NCI-H226 (cell line): ENCODE measurements at places on chromosomes 1 and 21.

- DNase-seq = no peak
Measured at GRCh38 chr1:175674186-175674585, 69.2 kb downstream of the TNR start.

DNA sequence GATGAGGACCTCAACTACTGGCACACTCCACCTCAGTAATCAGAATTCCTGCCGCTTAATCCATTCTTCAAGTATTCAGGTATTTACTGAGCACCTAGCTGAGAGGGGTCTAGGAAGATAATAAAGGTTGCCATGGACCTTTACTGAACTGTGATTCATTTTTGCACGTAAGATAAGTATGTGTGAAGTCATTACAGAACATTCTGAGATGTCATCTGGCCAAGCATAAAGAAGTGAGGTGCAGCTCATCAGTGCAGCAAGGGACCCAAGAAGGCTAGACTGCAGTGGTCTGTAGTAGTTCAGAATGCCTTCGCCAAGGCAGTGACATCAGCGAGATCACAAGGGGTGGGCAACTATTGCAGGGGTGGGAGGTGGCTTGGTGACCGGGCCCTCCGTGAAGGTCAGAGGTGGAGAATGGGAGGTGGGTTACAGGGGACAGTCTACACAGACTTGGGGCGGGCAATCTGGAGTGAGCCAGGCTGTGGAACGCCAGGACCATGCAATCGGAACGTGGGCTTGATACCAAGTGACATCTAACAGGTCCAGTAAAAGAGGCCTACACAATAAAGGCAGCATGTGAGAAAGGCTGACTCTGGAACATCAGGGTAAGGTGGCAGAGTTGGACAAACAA is 107.4 kb downstream of the SLC45A1 start:
- DNase-seq = no peak

DNA sequence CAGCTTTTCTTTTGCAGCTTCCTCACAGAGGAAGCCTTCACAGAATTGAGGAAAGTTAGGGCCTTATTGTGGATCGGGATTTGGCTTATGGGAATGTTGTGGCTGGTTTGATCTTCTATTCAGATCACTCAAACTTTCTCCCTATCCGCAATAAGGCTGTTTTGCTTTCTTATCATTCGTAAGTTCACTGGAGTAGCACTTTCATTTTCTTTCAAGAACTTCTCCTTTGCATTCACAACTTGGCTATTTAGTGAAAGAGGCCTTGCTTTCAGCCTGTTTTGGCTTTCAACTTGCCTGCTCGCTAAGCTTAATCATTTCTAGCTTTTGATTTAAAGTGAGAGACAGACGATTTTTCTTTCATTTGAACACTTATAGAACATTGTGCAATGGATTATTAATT is 181.9 kb upstream of the B3GALT2 start:
- no peak for DNase-seq

GRCh38 chr1:116489231-116489697 is 81.6 kb downstream of the CD58 start:
- no peak for DNase-seq

GRCh38 chr21:43718872-43719747 is at the start of gene PDXK:
Gene PDXK, plus strand, starts transcription at chr21:43719129. Its CDS starts 166 bp downstream, at chr21:43719295.
- peak; percentile 76 for DNase-seq

DNA sequence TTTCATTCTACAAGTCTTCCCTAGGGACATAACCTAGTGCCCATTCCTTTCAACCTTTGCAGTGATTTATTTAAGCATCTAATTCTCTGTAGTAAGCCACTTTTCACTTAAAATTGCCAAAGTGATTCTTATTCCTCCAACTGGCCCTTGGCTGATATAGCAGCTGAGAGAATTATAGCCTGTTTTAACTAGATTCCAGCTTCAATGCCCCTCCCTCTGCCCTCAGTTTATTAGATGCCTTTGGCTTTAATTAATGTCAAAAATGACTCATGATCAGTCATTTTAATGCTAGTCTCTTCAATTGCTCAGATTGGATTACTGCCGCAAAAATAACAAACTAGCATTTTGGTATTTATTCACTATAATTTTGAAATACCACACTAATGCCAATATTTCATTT is 145.4 kb upstream of the KCTD3 start:
- no peak for DNase-seq

GRCh38 chr1:70818401-70818800 is 229.2 kb downstream of the PTGER3 start:
- DNase-seq = peak; percentile 65

DNA sequence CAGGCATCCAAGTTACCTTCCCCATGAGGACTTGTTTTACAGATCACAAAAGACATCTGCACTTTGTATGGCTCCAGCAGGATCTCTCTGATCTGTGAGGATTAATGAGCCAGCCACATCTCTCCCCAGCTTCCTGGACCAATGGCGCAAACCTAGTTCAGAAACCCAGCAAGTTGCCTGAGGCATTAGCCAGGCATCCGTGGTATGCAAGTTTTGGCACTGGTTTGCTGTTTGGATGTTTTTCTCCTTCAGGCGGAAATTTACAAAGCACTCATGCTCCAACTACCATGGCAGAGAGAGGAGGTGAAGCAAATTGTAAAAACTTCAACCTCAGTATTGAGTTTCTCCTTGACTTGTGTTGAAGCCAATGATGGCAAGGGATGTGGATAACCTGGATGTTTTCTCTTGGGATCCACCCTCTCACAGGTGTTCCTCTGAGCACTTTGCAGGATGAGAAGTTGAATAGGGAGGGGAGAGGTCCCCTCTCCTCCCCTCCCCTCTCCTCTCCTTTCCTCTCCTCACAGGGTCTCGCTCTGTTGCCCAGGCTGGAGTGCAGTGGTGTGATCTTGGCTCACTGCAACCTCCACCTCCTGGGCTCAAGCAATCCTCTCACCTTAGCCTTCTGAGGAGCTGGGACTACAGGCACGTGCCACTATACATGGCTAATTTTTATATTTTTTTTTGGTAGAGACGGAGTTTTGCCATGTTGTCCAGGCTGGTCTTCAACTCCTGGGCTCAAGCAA is 25.6 kb upstream of the ENO1 start:
- DNase-seq = peak; percentile 98

DNA sequence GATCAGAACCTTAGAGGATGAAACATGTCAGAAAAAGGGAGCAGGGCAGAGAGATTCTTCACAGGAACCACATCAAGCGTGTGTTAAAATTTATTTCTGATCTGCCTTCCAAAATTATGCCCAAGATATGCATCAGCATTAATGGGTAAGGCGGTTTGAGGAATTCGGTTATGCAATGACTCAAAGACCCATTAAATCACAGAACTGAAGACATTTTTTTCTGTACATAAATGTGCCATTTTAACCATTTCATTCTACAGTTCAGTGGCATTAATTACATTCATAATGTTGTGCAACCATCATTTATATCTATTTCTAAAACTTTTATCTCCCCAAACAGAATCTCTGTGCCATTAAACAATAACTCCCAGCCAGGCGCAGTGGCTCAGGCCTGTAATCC is 43.4 kb downstream of the CNST start:
- DNase-seq = peak; percentile 26

GRCh38 chr1:88399690-88400089 is 284.4 kb upstream of the PKN2 start:
- no peak for DNase-seq

DNA sequence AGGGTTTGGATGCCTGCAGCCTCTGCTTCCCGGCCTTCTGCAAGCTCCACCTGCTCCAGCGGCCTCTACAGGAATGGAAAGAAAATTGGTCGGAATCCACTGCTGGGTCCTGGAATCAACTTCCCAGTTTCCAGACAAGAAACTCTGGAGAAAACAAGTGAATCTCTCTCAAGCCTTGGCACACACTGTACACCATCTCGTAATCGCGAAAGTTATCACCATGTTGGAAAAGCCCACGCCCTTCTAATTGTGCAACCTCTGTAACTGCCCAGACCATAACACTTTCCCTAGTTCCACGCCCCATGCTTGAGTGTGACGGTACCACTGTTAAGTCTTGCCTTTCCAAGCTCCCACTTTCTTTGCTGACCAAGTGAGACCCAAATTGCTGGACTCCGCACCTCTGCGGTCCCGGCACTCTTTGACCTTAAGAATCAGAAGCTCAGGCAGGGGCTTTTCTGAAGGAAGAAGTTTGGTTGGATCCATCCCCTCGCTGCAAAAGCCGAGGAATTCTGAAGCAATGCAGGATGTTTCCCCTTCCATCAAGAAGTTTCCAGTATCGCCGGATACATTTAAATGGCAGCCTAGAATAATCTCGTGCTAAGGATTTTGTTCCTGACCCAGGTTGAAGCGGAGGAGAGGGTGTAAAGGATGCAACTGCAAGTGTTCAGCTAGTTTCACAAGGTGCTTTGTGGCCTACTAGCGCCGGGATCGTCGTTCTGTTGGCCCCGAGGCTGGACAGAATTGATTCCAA is 6.2 kb downstream of the NR5A2 start:
- no peak for DNase-seq

GRCh38 chr1:7993593-7994479 is 32.3 kb downstream of the ERRFI1 start:
- no peak for DNase-seq

GRCh38 chr1:207004931-207005830 is 27.4 kb downstream of the C1orf116 start:
- peak; percentile 87 for DNase-seq

DNA sequence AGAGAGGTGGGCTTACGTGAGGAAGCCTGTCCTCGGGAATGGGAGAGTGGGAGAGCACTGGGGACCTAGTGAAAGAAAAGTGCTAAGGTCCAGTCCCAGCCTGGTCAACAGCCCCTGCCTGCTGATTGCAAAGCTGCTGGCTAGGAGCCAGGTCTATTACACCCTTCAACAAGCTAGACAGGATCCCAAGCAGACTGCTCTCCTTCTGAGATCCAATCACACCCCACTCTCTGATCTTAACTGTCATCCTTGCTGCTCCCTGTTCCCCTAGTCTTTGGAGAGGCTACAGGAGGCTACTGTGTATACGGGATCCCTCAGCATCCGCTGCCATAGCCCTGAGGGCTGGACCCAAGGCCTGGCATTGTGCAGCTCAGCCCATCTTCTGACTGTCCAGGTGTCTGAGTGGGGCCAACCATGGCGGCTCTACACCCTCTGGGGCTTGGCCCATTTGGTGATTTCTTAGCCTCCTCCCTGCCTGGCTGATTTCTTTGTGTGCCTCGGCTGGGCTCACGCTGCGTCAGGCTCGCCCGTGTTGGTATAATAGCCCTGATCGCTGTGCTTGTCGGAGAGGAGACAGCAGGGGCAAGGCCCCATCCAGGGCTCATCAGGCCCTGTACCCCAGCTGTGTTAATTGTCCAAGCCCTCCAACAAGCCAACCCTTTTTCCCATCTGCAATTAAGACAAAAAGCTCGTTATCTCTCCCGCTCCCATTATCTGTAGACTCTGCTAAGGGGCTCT is 43.9 kb downstream of the NAV1 start:
- DNase-seq = peak; percentile 25

GRCh38 chr1:53598966-53599365 is 139.8 kb downstream of the DMRTB1 start:
- no peak for DNase-seq

DNA sequence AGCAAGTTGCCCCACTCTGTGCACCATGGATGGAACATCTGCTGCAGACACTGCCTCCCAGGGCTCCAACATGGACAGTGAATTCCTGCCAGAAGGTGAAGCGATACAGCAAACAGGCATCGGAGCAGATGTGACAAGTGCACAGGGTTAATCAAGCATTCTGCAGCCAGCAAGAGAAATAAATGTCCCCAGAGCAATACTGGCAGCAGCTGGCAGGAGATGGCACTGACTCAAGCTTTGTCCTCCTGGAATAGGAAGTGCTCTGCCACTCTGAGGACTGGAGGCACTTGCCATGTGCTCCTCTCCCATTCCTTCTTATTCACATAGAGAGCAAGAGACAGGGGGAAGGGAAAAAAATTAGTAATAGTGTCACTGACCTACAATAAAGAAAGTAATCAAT is 402.7 kb upstream of the DAB1 start:
- DNase-seq = no peak

- DNase-seq = no peak
Measured at GRCh38 chr1:184116287-184116686, 64.8 kb downstream of the TSEN15 start.

DNA sequence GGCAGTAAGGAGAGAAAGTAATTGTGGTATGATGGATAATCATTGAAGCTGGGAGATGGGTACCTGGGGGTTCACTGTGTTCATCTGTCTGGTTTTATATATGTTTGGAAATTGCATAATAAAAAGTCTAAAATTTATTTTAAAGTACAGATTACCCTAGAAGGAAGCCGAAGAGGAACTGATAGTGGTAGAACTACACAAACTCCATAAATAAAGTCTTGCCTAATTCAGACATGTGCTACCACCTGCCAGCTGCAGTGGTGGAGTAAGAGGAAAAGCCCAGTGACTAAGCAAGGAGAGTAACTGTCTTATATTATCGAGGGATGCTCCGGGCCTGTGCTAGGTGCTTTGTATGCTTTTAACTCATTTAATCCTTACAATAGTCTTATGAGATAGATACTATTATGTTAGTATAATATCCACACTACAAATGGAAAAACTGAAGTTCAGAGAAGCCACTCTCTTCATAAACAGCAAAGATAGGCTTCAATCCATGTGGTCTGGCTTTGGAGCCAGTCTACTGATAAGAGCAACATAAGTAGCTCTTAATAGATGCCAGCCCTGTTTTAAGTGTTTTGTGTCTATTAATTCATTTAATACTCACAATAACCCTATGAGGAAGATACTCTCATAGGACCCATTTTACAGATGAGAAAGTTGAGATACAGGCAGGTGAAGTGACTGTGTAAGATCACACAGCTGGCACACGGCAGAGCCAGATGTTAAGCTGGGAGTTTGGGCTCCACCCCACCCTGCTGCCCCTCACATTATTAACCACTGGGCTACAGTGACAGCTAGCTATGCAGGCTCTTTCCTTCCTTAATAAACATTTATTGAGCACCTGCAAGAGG is 56.8 kb upstream of the HNRNPU start:
- peak; percentile 45 for DNase-seq

GRCh38 chr21:35587841-35588380 is 472.4 kb downstream of the SETD4 start:
- no peak for DNase-seq

GRCh38 chr1:5108740-5109139 is 454.3 kb downstream of the AJAP1 start:
- no peak for DNase-seq

DNA sequence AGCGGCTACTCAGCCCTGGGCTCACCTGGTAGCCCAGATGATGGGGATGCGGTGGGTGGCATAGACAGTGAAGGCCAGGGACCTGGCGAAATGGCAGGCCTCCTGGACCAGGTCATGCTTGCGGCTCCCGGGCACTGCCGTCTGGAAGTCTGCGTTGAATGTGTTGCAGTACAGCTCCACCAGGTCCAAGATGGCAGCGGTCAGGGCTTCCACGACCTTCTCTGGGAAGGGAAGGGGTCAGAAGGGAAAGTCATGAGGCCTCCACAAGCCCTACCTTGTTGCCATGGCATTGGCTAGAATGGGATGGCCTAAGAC is 38.8 kb downstream of the PIK3C2B start:
- DNase-seq = no peak

DNA sequence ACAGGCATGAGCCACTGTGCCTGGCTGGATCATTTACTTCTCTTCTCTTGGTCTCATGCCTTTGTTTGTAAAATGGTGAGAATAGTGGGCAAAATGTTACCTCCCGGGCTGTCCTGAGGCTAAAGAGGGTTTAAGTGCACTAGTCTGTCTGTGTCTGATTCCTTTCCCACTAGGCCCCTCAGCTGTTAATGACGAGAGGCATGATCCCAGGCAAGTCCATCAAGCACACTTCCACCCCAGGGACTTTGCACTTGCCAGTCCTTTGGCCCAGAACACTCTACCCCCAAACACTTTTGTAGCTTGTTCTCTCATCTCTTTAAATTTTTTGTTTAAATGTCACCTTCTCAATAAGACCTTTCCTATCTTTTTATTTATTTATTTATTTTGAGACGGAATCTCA is 13.8 kb upstream of the EPB41 start:
- no peak for DNase-seq

GRCh38 chr1:170377896-170378634 is 153.9 kb upstream of the GORAB start:
- no peak for DNase-seq
